RWPE1 (cell line): ENCODE measurements at places on chromosomes 2 and 18.
A peak's percentile ranks its signal among the peaks of the same experiment; 100 is the strongest.

GRCh38 chr2:184877909-184878308, 279.6 kb downstream of the ZNF804A start:
- DNase-seq, result no peak

DNA sequence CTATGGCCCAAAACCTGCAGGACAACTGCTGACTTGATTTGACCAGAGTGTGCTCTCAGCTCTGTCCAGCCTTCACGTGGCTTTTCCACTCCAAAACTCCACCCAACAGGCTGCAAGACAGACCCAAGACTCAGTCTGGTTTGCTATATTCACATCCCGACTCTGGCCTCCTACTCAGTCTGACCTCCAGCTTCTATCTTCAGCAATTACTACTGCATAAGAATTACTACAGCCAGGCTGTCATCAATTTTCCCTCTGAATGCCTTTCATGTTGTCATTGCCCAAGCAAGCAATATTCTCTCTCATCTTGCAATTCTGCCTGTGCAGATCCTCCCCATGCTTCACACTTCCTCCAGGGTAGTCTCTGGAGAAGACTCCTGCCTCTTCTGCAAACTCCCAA, 53.6 kb upstream of the GYPC start:
- no peak for DNase-seq

DNA sequence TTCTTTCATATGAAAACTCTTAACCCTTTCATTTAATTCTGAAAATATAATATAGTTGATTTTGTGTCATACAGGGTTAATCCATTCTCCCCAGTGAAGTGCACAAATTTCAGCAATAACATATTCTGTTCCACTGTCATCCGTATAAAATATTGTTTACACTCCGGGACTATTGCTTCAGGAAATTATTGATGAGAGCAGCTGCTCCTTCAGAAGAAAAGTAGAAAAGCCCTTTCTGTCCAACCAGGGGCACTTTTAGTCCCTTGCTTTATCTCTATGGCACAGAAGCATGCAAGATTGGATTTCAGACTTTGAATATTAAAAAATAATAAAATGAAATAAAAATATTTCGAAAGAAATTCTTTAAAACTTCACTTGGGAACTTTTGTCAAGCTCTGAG, 535.7 kb upstream of the SLC39A10 start:
- no peak for DNase-seq

DNA sequence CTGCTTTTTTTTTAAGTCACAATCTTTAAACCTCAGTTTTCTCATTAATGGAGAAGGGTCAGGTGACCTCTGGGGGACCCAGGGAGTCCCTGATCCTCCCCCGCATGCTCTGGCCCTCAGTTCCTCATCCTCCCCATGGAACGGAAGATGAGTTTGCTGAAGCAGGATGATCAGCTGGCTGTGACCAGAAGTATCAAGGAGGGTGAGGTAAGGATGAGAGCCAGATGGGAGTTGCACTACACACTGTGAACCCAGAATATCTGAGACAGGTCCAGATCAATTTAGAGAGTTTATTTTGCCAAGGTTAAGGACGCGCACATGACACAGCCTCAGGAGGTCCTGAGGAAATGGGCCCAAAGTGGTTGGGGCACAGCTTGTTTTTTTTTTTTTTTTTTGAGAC, 3.8 kb downstream of the CATIP start:
- DNase-seq, result no peak

GRCh38 chr2:204005940-204006721, 69.6 kb downstream of the ICOS start:
- DNase-seq, result no peak

- peak; percentile 9 for DNase-seq
These were observed 134.9 kb upstream of the KYNU start for GRCh38 chr2:142742371-142743214.

DNA sequence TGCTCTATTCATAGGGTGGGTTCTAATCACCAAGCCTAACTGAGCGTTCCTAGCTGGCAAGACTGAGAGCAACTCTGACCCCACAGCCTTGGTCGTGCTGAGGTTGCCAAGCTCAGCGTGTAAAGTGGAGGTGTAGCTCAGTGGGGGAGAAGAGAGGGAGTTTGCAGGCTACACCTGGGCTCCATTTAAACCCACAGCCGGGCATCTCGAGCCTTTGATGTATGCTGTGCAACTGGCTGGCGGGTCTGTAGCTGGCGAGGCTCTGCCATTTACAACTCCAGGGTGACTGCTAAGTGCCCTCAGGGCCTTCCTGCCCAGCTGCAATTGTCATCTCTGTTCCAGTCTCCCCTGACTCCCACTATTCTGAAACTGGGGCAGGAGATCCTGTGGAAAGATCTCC, 20.0 kb upstream of the CHRNA1 start:
- no peak for DNase-seq

DNA sequence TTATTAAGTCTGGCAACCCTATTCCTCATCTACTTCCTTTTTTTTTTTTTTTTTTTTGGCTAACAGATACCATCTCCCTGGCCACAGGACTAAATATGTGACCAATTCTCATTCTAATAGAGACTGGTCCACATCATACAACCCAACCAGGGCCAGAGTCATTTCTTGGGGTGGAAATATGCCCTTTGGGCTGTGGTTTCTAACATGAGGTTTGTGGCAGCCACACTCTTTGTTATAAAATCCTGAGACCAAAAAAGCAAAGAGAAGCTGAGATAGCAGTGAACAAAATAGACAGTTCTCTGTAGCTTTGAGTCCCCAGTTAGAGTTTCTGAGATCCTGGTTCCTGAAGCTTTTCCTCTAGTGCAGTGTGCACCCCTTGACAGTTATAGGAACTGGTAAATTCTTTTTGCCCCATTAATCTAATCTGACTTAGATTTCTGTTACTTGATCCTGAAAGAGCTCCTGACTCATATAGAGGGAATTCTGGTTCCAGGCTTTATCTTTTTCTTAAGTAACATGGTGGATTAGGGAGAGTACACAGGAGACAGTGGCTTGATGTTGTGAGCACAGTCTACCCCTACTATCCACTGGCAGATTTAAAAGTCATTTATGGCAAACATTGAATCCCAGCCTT, 86.8 kb downstream of the MAIP1 start:
- peak; percentile 13 for DNase-seq

GRCh38 chr2:113895301-113895700, 5.4 kb downstream of the ACTR3 start:
- no peak for DNase-seq

- peak; percentile 38 for DNase-seq
These were observed 706 bp downstream of the UBXN2A start for GRCh38 chr2:23940718-23941620.

DNA sequence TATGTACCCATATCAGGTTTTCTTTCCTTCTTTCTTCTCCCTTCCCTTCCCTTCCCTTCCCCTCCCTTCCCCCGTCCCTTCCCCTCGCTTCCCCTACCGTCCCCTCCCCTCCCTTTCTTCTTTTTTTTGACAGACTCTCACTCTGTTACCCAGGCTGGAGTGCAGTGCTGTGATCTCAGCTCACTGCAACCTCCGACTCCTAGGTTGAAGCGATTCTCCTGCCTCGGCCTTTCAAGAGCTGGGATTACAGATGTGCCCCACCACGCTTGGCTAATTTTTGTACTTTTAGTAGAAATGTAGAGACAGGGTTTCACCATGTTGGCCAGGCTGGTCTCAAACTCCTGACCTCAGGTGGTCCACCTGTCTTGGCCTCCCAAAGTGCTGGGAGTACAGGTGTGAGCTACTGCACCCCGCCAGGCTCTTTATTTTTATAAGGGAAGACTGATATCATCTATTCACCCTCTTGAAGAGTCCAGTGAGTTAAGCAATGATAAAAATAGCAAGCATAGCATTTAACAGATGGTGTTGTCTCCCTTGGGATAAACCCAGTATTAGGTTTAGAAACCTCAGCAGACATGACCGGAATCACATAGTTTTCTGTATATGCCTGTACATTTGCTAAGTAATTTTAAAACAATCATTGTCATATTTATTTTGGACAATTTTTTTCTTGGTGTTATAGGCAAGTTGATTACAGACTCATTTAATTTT, 888.4 kb downstream of the TRIB2 start:
- DNase-seq, result no peak

GRCh38 chr18:78521136-78521535, 458.5 kb upstream of the SALL3 start:
- no peak for DNase-seq

DNA sequence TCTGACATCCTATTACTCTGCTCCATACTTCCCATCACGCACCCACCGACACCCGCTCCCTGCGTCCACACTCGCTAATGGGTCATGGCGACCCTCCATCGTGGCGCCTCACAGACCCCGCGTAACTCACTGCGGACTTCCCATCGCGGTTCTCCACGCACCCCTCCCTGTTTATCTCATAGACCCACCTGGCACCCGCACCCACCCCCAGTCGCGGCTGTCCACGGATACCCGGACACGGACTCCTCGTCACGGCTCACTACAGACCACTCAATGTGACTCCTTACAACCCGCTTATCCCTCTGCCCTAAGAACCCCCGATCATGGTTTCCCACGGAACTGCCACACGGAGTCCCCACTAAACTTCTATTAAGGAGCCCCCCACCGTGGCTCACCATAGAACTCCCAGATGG, 458 bp downstream of the CXXC1 start:
- DNase-seq, result no peak
